ENCODE measurements at places on chromosomes 11 and 22.

DNA sequence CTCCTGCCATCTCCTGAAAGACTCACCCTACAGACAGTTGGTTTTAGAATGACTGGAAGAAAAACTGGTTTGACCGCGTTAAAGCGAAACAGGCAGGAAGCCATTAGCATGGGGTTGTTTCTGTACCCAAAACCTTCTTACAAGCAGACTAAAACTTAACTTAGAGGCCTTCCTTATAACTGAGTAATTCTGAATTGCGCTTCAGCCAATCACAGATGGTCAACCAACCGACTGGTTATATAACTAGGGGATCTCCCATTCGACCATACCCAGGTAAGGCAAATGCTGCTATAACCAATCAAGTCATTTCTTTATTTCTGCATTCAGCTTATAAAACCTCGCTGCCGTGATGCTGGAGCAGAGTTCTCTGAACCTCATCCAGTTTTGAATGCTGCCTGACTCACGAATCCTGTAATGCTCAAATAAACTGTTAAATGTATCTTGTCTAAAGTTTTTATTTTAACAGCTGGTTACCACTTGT, 87.8 kb upstream of the DRD2 start:
- no peak for DNase-seq

DNA sequence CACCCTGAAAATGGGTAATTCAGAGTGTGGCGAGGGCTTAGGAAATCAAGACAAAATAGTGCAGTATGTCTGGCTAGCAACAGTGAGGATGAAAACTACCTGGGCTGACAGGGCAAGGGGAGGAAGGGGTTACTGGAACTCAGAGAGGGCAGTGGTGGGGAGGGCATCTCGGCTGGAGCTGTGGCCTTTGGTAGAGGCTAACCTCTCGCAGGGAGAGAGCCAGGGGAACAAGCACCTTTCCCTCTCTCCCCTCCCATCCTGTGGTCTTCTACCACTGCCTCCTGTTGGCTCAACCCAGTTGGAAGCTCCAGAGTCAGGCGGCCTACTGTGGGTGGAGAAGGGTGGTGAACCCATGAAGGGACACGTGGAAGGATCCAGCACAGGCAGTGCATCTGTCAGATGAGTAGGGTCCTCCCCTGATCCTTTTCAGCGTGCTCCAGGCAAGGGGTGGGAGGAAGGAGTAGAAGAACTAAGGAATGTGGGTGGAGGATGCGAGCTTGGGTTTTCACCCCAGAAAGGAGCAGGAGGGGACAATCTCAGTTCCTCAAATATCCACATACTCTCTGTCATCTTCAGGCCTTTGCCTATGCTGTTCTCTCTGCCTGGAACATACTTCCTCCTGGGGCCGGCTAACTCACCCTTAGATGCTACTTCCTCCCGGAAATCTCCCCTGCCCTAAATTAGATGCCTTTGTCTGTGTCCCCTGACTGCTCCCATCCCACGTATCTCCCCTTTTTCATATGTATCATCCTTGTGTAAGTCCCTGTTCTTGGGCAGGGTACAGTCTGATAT, 6.2 kb upstream of the KCNE3 start:
- no peak for DNase-seq

DNA sequence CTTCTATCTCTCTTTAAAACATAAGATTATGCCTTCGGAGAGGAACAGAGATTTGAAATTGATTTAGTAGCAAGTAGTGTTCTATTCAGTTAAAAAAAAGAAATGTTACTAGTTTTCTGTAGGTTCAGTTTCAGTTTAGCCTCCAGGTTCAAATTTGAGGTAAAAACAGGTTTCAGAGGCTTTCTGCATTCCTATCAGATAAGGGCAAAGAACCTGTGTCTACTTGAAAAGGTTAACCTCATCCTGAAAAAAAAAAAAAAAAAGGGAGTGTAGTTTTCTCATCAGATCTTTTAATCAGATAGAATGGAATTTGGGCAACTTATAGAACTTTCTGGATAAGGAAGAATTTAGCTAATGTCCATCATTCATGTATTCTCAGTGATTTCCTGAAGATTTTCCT, 12.1 kb downstream of the C11orf97 start:
- no peak for DNase-seq

GRCh38 chr22:27419473-27419872, 382.1 kb downstream of the MN1 start:
- no peak for DNase-seq

GRCh38 chr11:77505956-77506355, 32.1 kb upstream of the PAK1 start:
- DNase-seq, result no peak
